ENCODE measurements at places on chromosomes 2 and 18.

DNA sequence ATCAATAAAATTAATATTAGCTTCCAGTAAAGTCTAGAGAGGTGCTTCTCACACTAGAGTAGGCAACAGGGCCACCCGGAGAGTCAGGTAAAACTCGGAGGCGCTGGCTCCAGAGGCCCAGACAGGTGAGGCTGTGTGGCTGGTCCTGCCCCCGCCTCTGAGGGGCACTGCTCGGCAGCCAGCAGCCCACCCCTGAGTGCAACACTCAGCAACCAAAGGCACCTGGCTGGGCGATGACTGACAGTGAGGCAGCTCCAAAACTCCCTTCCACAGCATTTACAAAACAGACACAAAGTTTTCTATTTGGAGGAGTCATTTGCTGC is 138.8 kb upstream of the ID2 start:
- no peak for DNase-seq

GRCh38 chr2:181786371-181787228 is 104.9 kb upstream of the ITPRID2 start:
- no peak for DNase-seq

GRCh38 chr2:237150831-237151375 is 65.2 kb downstream of the COPS8 start:
- DNase-seq = no peak

GRCh38 chr2:48829036-48829435 is 73.5 kb upstream of the LHCGR start:
- no peak for DNase-seq

- no peak for DNase-seq
Measured at GRCh38 chr2:3320910-3321605, 56.6 kb downstream of the EIPR1 start.

- no peak for DNase-seq
Measured at GRCh38 chr18:61154866-61155265, 178.4 kb upstream of the CDH20 start.

- no peak for DNase-seq
Measured at GRCh38 chr2:26702025-26702424, 9.5 kb downstream of the KCNK3 start.

Measured in progenitor cell of endocrine pancreas (in vitro differentiated cells).